Activated naive CD8-positive, alpha-beta T cell treated with anti-CD3 and anti-CD28 coated beads, Interleukin-2, amount 10 ng/mL, durations not matched to agents 7 days and 5 days (primary cell): ENCODE measurements at places on chromosomes 5 and 9. TPM values are rescaled to one million over a fixed set of nuclear protein-coding genes. Genes with fewer than 3 reads are reported as not detected.

- H3K27me3 ChIP-seq, result no peaks in the 10 kb centered on the region
- DNase-seq, result no peak
- H3K4me3 ChIP-seq, result no peak overlapping the region
- no peaks in the 10 kb centered on the region for H3K36me3 ChIP-seq
- H3K4me1 ChIP-seq, result peaks cover 12% of the 10 kb centered on the region
Observed at GRCh38 chr5:168609806-168610482, 30.8 kb upstream of the PANK3 start.

DNA sequence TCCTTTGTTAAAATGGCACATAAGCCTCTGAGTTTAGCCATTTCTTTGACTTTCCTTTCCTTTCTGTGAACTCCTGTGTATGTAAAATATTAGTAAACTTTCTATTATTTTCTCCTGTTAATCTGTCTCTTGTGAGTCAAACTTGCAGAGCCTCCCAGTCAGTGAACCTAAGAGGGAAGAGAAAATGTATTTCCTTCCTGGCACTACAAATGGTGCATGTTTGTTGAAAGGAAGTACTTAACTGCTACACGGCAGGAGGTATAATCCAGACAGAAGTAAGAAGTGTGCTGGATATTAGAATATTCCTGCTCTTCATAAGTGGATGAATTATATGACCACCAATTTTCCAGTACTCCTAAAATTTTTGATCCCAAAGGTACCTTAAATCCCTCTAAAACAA lies 23.0 kb downstream of the CTSL start:
- no peak overlapping the region for H3K4me3 ChIP-seq
- no peak for DNase-seq
- H3K27me3 ChIP-seq, result peaks cover 13% of the 10 kb centered on the region
- H3K4me1 ChIP-seq, result no peaks in the 10 kb centered on the region
- no peaks in the 10 kb centered on the region for H3K36me3 ChIP-seq

The UBLCP1 gene
- 28.7 TPM for total RNA-seq

The AOPEP gene
- total RNA-seq, result 9.5 TPM

GRCh38 chr5:40976836-40977235 lies 67.5 kb downstream of the C7 start:
- H3K4me3 ChIP-seq, result no peak overlapping the region
- H3K27me3 ChIP-seq, result no peaks in the 10 kb centered on the region

GRCh38 chr9:17847908-17848307 lies 269.0 kb downstream of the SH3GL2 start:
- no peak overlapping the region for H3K4me3 ChIP-seq
- H3K27me3 ChIP-seq, result no peaks in the 10 kb centered on the region
- H3K36me3 ChIP-seq, result no peaks in the 10 kb centered on the region
- no peak overlapping the region for H3K27ac ChIP-seq
- H3K4me1 ChIP-seq, result no peaks in the 10 kb centered on the region

The ADCY2 gene
- total RNA-seq, result not detected
